ENCODE measurements at places on chromosomes 3 and 15. TPM values are rescaled to one million over a fixed set of nuclear protein-coding genes. Genes with fewer than 3 reads are reported as not detected.

The SCN11A gene
- 0.18 TPM for total RNA-seq

DNA sequence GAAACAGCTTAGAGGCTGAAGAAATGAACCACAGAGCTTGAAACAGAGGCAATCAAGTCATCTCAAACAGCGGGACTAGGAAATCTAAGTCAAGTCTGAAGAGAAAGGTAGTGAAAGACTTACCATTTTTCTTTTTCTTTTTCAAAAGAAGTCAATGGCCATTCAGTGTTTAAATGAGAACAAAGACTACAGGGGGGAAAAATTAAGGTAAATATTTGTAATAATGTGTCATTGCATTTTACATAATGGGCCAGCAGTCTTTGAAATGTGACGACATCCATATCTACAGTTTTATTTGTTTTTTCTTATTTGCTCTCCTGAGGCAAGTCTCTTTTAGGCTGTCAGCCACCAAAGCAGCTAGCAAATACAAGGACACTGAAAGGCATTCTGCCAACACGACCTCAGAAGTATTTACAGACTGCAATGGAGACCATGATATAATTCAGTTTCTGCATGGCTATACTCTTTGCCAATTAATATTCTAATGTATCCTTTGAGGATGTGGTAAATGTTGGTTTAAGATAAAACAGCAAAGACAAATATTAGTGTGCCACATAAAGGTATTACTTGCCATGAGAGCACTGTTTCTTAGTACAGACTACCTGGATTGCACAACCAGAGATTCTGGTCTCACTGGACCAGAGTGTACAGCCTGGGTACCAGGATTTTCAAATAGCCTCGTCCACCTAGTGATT lies 307.0 kb upstream of the THBS1 start:
- H3K27ac ChIP-seq, result peak overlapping the region; percentile 25
- no peaks in the 10 kb centered on the region for H3K36me3 ChIP-seq
- no peak overlapping the region for H3K4me3 ChIP-seq
- peaks cover 58% of the 10 kb centered on the region for H3K4me1 ChIP-seq
- no peak for DNase-seq
- H3K27me3 ChIP-seq, result no peaks in the 10 kb centered on the region

- no peak for DNase-seq
- peaks cover 24% of the 10 kb centered on the region for H3K36me3 ChIP-seq
- H3K4me1 ChIP-seq, result peaks cover 13% of the 10 kb centered on the region
- no peak overlapping the region for H3K4me3 ChIP-seq
- peak overlapping the region; percentile 48 for H3K27ac ChIP-seq
These were observed 31.6 kb downstream of the SCAP start for GRCh38 chr3:47444103-47444502.

The SLC22A13 gene
- total RNA-seq, result 1.2 TPM

GRCh38 chr3:154247806-154248415 lies 76.4 kb downstream of the DHX36 start:
- peaks cover 21% of the 10 kb centered on the region for H3K36me3 ChIP-seq
- no peaks in the 10 kb centered on the region for H3K27me3 ChIP-seq
- H3K27ac ChIP-seq, result no peak overlapping the region
- H3K4me3 ChIP-seq, result no peak overlapping the region
- DNase-seq, result no peak
- peaks cover 9% of the 10 kb centered on the region for H3K4me1 ChIP-seq

GRCh38 chr3:107992976-107993684 lies 97.7 kb downstream of the CD47 start:
- no peak overlapping the region for H3K4me3 ChIP-seq
- no peak for DNase-seq
- H3K27ac ChIP-seq, result no peak overlapping the region
- H3K4me1 ChIP-seq, result peaks cover 27% of the 10 kb centered on the region

GRCh38 chr15:90407871-90408317 lies 19.9 kb downstream of the IQGAP1 start:
- H3K27ac ChIP-seq, result peak overlapping the region; percentile 67
- DNase-seq, result no peak
- peaks cover 6% of the 10 kb centered on the region for H3K36me3 ChIP-seq
- no peak overlapping the region for H3K4me3 ChIP-seq
- H3K27me3 ChIP-seq, result no peaks in the 10 kb centered on the region

The LYZL4 gene
- total RNA-seq, result not detected

The CSPG5 gene
- total RNA-seq, result 0.59 TPM
